ENCODE measurements at places on chromosomes 2 and 18. TPM values are rescaled to one million over a fixed set of nuclear protein-coding genes. Genes with fewer than 3 reads are reported as not detected.

Gene ACMSD
- total RNA-seq, result not detected

Gene FAP
- 28.6 TPM for total RNA-seq

Gene KYNU
- total RNA-seq, result 6.8 TPM

Gene DUSP2
- total RNA-seq, result 5.7 TPM

Gene DTNA
- total RNA-seq, result 101 TPM

Gene OTOF
- total RNA-seq, result 0.24 TPM

DNA sequence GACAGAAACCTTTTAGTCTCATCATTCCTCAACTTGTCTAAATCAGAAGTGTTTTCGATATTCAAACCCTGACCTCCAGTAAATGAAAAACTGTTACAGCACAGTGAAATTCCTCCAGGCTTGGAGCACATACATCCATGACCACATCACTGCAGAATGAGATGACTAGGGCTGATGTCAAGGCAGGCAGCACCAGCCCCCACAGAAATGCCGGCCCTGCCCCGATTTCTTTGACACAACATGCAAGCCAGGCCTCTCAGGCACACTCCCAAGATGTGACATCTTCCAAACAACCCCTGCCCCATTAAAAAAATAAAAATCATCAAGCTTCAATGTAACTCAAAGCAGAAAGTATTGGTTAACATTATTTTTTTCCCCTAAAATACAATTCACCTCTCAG is 103.3 kb downstream of the CTAGE1 start:
- DNase-seq, result peak; percentile 86

DNA sequence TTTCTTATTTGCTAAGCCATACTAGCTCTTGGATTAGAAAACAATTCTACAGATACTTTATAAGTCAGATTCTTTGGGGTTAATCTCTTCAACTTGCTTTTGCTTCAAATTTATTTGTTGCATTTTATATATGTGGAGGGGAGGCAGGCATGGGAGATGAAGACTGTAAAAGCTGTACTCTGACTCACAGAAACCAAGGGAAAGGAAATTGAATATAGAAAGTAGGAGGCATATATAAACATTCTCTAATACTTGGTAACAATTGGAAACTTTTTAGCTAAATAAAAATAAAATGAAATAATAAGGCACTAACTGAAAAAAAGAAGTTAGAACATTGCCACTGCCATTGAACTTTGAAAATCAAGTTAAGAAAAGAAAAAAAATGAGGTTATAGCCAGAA is 21.3 kb downstream of the PLA2R1 start:
- DNase-seq, result no peak

GRCh38 chr2:112001942-112002341 is 53.1 kb upstream of the TMEM87B start:
- no peak for DNase-seq

GRCh38 chr2:22126106-22126505 is 1002.3 kb downstream of the TDRD15 start:
- no peak for DNase-seq

DNA sequence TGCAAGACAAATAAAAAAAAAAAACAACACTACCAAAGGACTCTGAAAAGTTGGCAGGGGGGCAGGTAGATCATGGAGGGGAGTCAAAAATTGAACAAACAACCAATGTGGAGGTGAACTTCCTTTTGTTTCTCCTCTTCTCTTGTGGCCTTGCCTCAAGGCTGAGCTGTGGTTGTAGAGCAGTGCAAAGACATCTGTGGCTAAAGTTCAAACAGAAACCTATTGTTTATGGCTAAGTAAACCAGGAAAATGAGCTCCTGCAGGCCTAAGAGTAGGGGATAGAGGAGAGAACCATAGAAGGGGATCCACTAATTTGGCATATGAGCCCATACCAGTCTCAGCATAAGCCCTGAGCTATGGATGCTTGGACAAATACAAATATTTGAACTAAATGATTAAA is 40.2 kb upstream of the EGR4 start:
- DNase-seq, result no peak

GRCh38 chr2:170369228-170369627 is 191.3 kb downstream of the MYO3B start:
- no peak for DNase-seq

- DNase-seq, result no peak
These were observed 195.3 kb downstream of the FHOD3 start for GRCh38 chr18:36492604-36493329.

GRCh38 chr2:3575534-3576262 is 638 bp downstream of the RPS7 start:
- DNase-seq, result no peak

DNA sequence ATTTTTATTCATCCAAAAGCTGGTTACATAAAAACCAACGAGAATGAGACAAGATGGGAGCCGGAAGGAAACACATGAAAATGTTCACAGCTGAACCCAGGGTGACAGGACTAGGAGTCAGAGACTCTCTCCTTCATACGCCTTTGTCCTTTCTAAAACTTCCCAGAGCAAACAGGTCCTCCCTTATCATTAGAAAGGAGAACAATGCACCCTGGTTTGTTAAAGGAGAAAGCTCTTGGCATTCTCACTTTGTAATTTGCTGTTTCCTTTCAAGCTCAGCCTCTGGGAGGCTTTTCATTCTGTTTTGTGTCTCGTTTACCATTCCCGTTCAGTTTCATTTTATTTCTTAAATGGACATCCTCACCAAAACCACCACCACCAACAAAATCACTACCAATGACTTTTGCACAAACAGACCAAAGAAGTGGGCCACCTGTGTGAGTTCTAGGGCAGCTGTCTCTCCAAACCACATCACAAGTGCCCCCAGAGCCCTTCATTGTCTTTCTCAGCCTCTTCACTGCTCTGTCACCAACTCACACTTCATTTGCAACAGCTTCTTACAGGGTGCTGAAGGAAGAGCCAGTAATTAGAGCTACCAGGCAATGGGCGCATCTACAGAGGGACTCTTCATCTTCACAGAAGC is 105.3 kb downstream of the HDAC4 start:
- DNase-seq, result no peak

DNA sequence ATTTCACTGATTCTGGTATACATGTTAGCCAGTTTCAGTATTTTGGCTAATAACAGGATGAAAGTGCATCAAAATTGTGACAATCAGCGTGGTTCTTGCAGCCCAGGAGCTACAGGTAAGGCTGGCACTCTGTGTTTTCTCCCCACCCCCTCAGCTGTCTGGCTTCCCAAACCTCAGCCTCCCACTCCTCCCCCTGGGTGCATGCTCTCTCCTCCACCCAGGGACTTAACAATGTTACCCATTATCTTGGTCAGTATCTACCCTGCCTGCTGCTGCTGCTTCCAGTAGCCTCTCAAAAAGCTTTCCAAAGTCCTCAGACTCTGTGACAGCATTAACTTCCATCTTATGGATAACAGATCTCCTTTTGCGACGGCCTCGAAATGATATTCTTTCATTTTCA is 41.0 kb downstream of the TRABD2A start:
- no peak for DNase-seq

All from aorta (tissue), 5 donors.